Stimulated activated CD8-positive, alpha-beta memory T cell treated with anti-CD3 and anti-CD28 coated beads, Interleukin-2, amount 100 ng/mL, for 48 hours (primary cell): ENCODE measurements at places on chromosomes 16 and 17.
A peak's percentile ranks its signal among the peaks of the same experiment; 100 is the strongest.

GRCh38 chr16:77823067-77823466, 34.7 kb downstream of the VAT1L start:
- no peak for DNase-seq

DNA sequence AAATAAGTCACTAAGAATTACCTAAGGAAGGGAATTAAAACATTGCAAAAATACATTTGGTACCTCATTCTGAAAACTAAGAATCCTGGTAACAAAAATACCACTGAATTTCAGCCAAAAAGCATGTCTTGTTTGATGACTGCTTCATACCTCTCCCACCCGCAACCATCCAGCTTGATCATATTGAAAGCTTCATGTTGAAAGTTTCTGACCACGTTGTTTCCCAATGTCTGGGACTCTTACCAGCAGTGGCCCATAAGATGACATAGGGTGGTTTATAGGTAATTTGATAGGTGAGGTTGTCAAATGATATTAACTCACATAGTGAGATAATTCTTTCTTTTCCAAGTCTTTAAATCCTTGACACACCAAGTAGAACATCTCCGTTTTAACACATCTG, 139.3 kb downstream of the CDH11 start:
- DNase-seq = no peak

DNA sequence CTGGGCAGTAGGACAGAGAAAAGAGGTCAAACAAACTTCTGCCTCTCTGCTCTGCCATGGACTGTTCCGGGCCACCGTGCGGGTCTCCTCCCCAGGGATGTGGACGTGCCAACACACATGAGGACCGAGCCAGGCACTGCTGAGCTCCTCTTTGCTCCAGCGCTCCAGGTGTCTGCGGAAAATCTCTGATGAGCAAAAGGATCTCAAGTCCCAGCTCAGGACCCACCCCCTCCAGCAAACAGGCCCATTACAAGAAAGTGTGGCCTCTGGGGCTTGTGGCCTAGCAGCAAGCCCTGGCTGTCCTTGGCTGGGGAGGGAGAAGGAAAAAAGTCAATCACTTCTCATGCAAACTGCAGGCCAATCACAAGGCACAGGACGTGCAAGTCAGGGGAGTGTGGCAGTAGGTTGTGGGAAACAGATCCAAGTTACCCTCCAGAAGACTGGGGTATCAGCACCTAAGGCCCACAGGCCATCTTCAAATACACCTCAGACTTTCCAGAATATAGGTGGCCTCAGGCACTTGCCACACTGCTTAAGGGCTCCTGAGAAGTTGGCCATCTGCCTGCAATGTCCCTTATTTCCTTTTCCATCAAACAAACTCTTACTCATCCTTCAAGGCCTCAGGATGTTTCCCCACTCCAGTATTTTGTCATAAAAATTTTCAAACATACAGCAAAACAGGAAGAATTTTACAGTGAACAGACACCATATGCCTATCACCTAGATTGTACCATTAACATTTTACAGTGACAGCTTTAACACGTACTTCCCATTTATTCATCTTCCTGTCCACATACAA, 36.0 kb upstream of the SREBF1 start:
- no peak for DNase-seq

DNA sequence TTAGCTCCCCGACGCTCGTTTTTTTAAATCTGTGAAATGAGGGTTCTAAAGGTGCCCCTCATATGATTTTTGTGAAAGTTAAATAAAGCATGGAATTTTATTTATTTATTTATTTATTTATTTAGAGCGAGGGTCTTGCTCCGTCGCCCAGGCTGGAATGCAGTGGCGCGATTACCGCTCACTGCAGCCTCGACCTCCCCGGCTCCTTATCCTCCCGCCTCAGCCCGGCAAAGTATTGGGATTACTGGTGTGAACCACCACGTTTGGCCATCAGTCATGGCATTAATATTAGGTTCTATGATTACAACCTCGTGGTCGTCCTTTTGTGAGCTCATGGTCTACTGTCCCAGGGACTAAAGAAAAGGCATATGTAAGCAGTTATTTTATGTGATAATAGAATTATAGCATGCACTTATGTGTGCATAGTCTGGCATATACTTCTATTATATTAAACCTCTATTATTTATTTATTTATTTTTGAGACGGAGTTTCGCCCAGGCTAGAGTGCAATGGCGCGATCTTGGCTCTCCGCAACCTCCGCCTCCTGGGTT, 557 bp upstream of the LUC7L start:
- no peak for DNase-seq

DNA sequence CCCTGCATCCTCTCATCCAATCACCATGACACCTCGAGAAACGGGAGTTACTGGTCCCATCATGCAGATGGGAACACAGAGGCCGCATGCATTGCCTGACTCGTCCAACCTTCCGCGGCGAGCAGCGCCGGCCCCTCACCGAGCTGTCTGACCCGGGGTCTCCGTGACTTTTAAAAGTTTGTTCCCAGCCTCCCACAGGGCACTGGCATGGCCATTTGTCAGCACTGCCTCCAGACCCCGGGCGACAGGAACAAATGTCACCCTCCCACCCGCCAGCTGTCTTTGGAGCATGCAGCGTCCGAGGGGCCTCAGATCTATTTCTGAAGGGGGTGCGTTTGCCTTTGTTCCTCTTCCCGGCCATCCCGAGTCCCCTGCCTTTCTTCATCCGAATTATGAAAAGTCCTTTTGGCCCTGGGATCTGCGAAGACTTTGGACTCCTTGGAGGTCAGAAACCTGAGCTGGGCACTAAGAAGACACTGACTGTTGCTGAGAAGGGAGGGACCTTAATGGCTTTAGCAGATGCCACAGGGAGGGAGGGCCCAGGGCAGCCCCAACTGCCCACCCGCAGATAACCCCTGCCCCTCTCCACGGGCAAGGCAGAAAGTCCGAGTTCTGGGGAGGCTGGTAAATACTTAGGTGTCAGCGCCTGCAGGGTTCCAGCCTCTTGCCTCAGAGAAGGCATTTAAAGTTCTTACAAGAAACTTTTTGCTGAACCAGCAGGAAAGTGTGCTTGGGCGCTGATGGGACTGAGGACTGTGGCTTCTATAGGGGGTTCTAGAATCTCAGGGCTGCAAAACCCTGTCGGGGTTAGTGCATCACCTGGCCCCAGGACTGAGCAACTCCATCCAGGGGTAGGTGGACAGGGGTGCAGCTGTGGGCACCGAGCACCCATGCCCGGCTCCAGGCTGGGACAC, 348.1 kb downstream of the FOXL1 start:
- no peak for DNase-seq

- DNase-seq = no peak
Measured at GRCh38 chr16:57389087-57389468, 15.5 kb upstream of the CCL17 start.

DNA sequence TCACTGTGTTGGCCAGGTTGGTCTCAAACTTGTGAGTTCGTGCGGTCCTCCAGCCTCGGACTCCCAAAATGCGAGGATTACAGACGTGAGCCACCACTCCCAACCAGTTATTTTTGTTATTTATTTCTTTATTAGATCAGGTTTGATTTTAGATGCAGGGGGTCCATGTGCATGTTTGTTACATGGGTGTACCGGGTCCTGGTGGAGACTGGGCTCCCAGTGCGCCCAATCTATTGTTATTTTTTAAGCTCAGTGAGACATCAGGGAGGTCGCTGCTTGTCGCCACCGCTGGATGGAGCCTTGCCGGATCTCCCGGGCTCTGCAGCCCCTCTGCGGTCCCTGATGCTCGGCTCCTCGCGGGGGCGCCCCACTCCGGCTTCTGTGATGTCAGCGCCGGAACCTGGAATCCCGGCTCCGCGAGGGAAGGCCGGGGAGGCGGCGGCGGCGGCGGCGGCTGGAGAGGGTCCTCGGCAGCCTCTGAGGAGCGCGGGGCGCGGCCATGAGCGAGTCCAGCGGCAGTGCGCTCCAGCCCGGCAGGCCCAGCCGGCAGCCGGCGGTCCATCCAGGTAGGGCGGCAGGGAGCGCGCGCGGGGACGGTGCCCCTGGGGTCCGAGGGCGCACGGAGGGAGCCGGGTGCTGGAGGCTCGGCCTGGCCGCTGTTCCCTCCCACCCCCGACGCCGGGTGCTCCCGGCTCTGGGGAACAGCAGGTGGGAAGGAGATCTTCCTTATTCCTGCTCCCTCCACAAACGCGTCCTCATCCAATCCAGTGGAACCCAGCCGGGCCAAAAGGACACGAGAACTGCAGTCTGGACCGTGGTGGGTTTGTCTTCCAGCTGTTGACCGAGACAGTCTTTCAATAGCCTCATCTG, at the start of gene TMC7:
Gene TMC7 (plus strand): TSS at position 370 of the 870 bp plus-strand sequence. CDS start 130 bp downstream, at position 500.
- DNase-seq = peak; percentile 33

DNA sequence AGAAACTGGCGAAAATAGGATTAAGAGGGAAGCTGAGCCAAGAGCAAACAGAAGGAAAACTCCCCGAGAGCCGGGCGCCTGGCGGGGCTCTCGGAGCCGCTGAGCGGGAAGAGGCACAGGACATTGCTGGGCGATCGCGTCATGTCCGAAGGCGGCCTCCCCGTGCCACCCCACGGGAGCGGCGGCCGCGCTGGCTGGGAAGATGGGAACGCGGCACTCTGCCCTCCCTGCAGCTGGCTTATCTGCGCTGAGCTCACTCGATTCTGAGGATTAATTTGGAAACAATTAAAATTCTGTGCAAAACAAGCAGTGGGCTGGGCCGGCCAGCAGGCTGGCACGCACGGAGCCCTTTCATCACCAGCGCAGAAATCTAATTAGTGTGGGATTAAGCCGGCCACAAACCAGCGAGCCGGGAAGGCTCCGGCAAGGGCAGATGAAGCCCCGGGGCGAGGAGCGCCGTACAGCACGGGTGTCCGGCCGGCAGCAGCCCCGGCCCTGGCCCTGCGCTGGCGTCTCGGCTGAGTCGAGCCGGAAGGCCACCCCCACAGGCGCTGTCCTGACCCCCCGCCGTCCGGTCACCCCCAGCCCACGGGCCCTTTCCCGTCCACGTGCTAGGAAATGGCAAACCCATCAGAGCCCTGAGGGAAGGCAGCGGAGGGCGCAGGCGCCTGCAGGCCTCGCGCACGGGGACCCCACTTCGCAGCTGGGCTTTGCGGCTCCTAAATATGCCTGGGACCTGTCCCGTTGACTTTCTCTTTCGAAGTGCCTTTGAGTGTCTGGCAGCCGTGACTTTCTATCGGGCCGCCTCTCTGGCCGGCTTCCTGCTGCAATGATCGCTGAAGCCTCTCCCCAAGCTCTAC, 37.9 kb downstream of the SOX8 start:
- DNase-seq = no peak

GRCh38 chr17:66468241-66469087, 166.1 kb downstream of the PRKCA start:
- DNase-seq = no peak

DNA sequence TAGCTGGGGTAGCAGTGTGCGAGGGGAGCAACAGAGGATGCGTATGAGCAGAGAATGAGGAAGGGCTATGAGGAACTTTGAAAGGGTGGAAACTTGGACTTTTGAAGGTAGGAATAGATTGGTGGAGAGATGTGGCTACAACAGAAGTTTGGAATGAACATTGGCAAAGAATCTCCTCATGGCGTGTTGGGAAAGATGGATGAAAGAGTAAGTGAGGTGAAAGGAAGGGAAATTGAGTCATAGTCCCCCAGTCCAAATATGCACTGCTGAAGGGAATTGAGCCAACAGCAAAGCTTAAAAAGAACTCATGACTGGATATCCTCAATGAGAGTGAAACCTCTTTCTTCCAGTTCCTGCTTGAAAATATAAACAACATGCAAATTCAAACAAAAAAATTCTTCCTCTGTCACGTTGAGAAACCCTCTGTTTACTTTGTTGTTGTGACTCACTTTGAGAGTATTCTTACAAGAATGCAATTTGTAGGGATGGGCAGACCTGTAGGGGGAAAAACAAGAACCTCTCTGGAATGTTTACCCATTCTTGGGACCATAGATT, 313.2 kb upstream of the KCNJ16 start:
- no peak for DNase-seq

- DNase-seq = no peak
Measured at GRCh38 chr16:28977703-28978662, 3.4 kb downstream of the SPNS1 start.

DNA sequence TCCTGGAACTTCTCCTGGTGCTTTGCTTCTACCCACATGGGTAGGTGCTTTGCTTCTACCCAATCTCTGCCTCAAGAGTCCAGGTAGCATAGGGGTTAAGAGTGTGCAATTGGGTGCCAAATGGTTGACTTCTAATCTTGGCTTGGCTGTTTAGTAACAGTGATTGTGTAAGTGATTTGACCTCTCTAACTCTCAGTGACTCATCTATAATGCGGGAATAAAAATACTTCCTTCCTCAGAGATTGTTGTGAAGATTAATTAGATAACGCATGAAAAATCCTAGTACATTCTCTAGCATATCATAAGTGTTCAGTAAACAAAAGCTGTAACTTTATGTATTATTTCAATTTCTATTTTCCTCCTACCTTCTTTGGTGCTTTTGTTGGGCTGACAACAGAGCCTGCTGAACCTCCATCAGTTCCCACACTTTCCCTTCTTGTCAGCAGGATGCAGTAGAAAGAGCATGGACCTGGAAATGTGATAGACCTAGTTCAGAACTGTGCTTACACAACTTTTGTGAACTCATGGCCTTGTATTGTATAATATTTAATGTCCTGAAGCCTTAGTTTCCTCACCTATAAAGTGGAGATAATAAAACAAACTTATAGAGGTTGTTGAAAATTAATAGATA, 72.9 kb upstream of the SMIM36 start:
- no peak for DNase-seq

- DNase-seq = no peak
Measured at GRCh38 chr16:14013571-14014283, 57.4 kb upstream of the MRTFB start.

DNA sequence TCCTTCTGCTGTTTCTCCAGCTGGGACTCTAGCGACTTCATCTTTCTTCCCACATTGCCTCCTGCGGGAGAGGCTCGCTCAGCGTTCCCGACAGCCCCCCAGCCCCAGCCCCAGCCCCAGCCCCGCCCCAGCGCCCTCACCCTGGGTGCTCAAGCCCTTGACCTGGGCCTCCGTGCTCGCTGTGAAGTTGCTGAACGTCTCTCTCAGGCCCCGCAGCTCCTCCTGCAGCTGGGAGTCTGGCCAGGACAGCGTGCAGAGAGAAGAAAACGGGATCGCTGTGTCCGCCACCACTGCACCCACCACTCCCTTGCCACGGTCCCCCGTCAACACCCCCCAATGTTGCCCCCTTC, 2.4 kb downstream of the ASGR1 start:
- DNase-seq = no peak

DNA sequence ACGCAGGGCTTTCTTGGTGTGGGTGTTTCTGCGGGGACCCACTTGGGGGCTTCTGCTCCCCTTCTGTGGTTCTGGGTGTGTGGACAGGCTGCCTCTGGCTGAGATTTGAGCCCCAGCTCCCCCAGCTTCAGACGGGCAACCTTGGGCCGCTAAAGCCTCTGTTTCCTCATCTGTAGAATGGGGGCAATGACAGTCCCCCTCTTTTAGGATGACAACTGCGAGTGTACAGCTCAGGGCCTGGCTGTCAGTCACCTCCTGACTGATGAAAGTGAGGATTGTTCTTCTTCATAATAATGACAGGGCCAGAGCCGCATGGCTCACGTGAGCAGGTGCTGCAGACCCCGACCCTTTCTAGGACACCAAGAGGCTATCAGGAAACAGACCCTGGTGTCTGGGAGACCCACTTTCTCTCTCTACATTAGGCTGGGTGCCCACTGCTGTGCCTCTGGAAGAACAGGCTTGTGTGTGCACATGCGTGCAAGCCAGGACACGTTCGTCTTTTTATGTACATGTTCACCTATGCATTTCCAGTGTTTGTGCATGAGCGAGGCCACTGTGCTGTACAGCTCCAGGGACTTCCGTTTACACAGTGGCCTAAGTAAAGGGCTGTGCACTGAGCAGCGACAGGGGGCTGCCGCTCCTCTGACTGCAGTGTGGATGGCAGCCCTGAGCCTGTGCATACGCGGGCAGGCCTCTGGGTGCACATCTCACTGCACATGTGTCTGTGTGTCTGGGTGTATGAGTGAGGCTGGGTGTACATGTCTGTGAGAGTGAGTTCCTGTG, 4.6 kb downstream of the SPNS3 start:
- DNase-seq = no peak
